ENCODE measurements at places on chromosomes 2 and 18.

DNA sequence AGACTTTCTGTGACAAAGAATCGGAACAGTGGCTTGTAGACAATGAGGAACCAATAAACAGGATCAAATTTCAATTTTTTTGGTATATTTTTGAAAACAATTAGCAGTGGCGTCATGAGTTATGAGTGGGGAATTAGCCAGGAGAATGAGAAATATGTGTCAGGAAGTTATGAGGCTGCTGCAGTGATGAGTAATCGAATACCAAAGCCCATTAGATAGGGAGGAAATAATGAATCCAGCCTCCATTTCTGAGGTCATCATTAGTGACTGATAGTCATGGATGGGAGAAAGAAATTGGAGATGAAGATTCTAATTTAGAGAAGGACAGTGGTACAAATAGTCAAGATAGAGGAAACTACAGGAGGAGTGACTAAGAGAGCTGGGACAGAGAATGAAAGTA, 673.1 kb upstream of the VRK2 start:
- DNase-seq, result no peak

GRCh38 chr2:28341208-28341891, 51.3 kb upstream of the FOSL2 start:
- no peak for DNase-seq

- no peak for DNase-seq
Measured at GRCh38 chr2:85905187-85905666, 16.4 kb upstream of the ST3GAL5 start.

GRCh38 chr18:50358844-50359243, 16.0 kb upstream of the SKA1 start:
- DNase-seq, result no peak

DNA sequence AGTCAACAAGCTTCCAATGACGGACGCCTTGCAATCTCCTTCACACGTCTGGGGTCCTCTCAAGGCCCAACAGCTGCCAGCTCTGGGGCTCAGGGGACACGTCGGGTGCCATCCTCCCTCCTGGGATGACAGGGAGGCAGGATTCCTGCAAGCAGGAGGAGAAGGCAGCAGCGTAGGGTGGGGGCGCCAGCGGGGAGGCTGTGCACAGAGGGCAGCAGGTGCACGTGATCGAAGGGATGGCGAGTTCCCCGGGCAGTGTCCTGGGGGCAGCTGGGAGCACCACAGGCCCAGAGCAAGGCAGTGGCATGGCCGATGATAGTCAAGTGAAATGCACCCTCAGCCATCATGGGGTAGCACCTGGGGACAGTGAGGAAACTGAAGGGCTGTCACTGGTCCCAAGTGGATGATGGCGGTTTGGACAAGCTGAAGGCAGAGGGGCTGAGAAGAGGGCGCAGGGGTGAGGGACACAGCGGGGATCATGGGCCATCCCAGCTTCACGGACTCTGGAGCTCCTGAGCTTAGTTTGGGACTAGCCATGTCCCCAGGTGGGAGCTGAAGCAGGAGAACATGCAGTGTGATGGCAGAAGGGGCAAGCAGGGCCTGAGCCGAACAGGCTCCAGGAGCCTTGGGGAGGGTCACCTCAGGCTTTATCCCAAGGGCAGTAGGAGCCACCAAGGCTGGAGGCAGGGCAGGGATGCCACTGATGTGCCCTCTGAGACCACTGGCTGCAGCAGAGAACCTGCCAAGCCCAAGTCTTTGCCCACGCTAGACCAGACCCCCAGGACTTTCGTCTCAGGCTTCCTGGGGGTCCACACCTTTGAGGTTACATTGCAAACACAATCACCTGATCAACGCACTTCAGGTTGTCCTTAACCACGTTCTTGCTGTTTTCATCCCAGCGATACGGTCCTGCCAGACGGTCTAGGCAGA, 16.3 kb upstream of the SNED1 start:
- no peak for DNase-seq

DNA sequence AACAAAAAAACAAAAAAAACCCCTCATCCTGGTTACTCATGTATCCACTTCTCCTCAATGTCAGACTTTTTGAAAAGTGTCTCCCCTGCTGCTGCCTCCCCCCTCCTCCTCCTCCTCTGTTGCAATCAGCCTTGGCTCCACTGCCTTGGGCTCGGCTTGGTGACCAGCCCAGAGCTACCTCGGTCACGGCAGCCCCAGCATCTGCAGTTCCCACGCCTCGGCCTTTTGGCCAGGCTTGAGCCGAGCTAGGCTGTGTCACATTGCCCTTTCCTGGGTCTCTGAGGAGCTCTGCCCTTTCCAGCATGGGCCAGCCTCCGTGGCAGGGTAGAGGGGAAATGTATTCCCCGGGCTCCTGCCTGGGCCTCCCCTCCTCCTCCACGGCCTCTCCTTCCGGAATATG, 22.7 kb upstream of the INHBB start:
- DNase-seq, result no peak

DNA sequence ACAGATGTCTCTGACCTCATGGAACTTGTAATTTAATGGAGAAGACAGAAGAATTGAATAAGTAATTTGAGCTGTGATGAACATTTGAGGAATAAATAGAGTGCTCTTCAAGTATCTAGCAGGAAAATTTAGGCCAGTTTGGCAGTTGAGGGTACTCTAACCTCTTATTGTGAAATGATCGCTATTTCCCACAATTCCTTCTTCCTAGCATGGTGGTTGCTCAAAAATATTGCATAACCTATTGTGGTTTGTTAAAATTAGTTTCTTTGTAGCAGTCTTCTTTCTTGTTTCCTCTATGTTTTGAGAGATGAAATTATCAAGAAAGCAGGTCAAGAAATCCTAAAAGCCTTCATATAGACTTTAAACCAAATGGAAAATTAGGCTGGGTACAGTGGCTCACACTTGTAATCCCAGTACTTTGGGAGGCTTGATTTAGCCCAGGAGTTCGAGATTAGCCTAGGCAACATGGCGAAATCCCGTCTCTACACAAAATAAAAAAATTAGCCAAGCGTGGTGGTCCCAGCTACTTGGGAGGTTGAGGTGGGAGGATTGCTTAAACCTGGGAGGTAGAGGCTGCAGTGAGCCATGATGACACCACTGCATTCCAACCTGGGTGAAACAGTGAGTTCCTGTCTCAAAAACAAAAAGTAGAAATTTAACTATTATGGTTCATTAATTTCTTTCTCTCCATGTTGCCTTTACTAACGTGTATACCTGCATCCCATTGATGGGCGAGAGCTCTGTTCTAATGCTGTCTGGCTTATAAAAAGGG, 58.7 kb downstream of the RBKS start:
- DNase-seq, result no peak
